GM23338 (cell line): ENCODE measurements at places on chromosomes 2 and 18. TPM values are rescaled to one million over a fixed set of nuclear protein-coding genes. Genes with fewer than 3 reads are reported as not detected.

DNA sequence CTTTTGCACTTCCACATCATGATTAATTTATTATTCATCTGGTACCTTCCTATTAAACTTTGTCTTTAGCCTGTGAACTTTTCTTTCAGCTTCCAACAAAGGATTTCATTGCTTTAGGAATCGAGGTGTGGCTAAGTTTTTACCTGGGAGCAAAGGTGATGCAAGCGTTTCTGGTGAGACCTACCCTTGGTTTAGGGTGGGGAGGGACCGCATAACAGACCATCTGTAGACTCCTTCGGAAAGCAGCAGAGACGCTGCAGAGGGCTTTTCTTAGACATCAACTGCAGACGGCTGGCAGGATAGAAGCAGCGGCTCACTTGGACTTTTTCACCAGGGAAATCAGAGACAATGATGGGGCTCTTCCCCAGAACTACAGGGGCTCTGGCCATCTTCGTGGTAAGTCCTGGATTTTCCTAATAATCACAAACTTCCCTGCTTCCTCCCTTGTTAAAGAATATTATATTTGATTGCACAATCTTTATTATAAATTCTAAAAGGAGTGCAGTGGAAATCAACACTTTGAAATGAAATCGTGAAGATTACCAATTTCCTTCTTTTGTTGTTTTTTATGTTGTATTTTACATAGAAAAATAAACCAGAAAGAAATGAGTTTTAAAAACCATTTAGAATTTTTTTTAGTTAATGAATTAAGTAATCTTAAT, at the start of gene DSG3:
DSG3 (plus strand) TSS at position 212 of the 662 bp plus-strand sequence; CDS start at position 349, 137 bp downstream.
- peak; percentile 32 for DNase-seq

DNA sequence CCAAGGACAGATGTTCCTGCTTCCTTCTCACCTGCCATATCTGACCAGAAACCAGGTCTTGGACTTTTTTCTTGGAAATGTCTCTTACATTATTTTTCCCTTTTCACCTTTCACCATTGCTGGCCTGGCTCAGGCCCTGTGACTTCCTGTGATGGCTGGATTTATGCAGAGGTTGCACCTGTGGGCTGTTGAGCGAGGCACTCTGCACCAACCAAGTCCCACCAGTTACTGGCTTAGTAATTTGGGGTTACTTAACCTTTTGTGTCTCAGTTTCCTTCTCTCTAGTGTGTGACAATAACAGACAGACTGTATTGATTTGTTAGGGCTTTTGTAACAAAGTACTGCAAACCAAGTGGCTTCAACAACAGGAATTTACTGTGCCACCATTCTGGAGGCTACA, 110.0 kb downstream of the INSIG2 start:
- DNase-seq, result no peak

GRCh38 chr18:56977309-56977708, 169.6 kb upstream of the BOD1L2 start:
- DNase-seq, result no peak

DNA sequence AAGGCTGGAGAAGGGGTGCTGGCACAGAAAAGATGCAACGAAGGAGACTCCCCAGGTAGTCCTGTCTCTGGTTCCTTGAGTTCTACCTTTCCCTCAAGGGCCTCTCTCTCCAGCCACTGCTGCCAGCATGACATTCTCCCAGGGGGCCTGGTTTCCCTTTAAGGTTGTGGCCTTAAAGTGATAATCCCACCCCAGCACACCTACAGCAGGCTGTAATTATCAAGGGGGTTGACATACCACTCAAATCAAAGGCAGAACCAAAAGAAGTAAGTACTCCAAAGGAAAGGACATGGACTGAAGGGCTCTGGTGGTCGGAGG, 127.4 kb upstream of the MSH6 start:
- no peak for DNase-seq

GRCh38 chr2:1798115-1798784, 53.9 kb upstream of the PXDN start:
- DNase-seq, result no peak

DNA sequence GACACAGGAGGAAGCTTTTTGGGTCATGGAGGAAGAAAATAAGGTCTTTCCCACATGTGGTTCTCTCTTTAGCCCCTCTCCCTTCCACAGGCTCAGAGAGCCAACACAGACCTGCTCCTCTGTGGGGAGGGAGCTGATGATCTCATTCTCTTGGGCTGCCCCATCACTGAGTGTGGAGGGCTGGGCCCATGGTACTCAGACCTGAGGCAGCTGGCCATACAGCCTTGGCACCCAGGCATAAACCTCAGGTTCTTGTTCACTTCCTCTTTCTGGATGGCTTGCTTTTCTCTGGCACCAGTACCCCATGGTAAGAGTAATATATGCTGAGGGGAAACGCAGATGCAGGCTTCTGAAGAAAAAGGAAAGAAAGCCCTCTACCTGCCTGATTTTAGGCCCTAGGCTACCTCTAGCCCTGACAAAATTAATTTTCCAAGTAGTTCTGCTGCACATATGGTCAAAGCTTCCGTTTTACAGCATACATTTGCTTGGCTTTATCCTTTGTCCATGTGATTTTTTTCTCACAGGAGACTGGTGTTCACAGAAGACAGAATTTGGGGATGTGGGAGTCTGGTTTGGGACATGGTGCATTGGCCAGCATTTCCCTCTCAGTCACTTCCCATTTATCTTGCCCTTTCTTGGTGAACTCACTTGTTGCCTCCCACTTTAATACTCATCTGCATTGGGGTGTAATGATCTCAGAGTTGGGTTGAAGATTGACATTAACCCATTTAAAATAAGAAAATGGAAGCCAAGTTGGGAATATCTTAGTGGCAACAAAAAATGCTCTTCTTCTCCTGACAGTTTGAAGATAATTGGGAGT, 11.1 kb downstream of the DHRS9 start:
- no peak for DNase-seq

DNA sequence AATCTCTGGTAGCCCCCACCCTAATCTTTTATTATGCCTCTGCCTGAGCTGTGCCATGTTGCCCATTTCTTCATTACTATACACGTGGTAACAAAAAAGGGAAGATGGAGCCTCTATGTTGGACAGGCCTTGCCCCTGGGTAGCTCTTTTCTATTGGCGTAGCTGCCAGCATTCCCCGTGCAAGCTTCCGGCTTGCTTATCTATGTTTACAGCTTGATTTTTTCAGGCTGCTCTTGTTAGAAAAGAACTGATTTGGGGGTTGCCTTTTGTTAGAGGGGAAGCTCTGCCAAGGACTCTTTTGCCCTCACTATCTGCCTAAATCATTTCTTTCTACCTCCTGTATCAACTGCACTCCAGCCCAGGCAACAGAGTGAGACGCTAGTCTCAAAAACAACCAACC, 45.5 kb upstream of the ZSWIM2 start:
- no peak for DNase-seq

- no peak for DNase-seq
Observed at GRCh38 chr2:79711098-79711497, 198.2 kb downstream of the CTNNA2 start.

DNA sequence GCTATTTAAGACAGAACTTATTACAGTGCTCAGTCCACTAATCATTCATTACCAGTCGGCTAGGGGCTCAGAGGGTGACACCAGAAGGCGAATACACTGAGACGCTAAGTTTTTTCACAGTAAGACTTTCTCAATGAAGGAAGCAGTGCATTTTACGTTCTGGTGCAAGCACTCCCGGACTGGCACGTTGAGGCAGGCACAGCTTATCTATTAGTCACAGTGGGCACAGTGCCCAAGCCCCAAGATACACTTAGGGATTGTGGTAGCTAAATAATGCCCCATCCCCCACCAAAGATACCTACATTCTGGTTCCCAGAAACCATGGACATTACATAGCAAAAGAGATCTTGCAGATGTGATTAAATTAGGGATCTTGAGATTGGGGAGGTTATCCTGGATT, 32.6 kb upstream of the BCL11A start:
- DNase-seq, result no peak

DNA sequence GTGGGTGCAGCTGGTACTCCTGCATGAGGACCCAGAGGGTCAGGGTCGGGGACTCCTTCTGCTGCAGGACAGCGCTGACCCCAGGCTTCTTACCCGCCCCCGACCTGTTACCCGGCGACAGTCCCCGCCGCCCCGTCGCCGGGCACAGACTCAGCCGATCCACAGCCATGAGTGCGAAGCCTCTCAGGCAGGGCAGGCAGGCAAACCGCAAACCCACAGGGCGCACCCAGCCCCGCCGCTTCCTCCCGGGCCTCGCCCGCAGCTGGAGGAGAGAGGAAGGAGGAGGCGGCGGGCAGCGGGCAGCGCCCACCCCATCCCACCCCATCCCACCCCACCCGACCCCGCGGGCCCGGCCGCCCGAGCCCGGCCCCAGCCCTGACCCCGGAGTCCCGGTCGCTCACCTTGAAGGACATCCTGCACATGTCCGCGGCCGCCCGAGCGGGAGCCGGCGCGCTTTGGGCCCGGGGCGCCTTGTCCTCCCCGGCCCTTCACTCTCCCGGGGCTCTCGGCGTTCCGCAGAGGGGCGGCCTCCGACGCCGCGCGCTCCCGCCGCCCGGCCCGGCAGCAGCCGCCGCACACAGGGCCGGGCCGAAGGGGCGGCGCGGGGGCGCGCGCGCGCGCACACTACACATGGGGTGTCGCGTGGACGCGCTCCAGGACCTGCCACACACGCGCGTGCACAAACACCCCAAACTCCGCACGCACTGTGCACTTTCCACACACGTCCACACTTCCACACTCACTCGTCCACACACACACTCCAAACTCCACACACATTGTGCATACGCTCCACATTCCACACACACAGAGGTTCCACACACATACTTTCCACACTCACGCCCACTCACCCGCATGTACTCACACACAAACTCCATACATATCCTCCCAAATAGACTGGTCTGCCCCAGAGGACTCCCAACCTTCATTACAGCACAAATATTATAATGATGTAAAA, at the start of gene ANKRD29:
ANKRD29 (minus strand) TSS at position 603 of the 955 bp plus-strand sequence; CDS start at position 422, 181 bp downstream.
- DNase-seq, result peak; percentile 69

GRCh38 chr2:134433979-134434378, 180.1 kb downstream of the MGAT5 start:
- no peak for DNase-seq

- DNase-seq, result peak; percentile 25
Observed at GRCh38 chr2:74024216-74024615, 39.5 kb downstream of the TET3 start.

DNA sequence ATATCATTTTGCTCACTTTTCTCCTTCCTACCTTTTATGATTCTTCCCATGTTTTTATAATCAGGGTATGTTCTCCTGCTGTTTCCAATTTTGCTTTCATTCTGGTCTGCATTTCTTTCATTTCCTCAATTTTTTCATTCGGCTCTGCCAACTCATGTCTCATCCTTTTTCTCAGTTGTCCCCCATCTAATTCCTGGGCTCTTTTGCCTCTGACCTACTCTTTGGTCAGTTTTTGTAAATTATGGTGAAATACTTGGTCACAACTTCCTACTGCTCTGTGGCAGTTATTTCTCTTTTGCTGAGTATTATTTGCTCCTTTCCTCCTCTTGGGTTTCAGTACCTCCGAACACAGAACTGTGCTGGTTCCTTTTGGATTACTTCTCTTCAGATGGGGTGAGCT, 27.5 kb downstream of the MYO7B start:
- no peak for DNase-seq

KCNE4 gene
- total RNA-seq, result not detected in 2 replicates

COL4A3 gene
- total RNA-seq, result 1.2 and 3.5 TPM in 2 replicates

TUBA4B gene
- total RNA-seq, result 0.14 TPM in 1 of 2 replicates, not detected in the other

FOXD4L1 gene
- total RNA-seq, result not detected in 2 replicates

MGAT4A gene
- total RNA-seq, result 4.7 and 5.6 TPM in 2 replicates

ORMDL1 gene
- total RNA-seq, result 49.0 and 50.5 TPM in 2 replicates

ZBTB7C gene
- 0.14 and 0.47 TPM in 2 replicates for total RNA-seq
